ENCODE measurements at places on chromosomes 3 and 15. TPM values are rescaled to one million over a fixed set of nuclear protein-coding genes. Genes with fewer than 3 reads are reported as not detected.

GRCh38 chr15:68054628-68055223 lies 611 bp downstream of the PIAS1 start:
- peak; percentile 84 for DNase-seq

ACKR2 gene
- total RNA-seq: 10.4 TPM

- peak; percentile 59 for DNase-seq
These were observed 63.4 kb upstream of the C15orf39 start for GRCh38 chr15:75138016-75138999.

CTSH gene
- total RNA-seq: 19.3 TPM

- peak; percentile 50 for DNase-seq
These were observed 27.4 kb upstream of the FURIN start for GRCh38 chr15:90840954-90841353.

DNA sequence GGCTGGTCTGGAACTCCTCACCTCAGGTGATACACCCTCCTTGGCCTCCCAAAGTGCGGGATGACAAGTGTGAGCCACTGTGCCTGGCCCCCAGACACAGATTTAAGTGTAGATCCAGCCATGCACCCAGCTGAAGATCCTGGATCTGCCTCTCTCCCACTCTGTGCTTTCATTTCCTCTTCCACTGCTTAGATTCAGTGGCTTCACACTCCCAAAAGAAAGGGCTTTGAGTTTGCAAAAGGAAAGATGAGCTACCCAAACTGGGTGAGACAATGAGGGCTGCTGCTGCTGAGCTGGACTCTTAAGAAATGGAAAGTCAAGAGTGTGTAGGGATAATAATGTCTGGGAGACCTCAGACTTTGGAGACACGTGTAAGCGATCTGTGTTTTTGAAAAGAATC lies 45.5 kb downstream of the ISG20 start:
- DNase-seq: no peak

GABRG3 gene
- 1.7 TPM for total RNA-seq

DNA sequence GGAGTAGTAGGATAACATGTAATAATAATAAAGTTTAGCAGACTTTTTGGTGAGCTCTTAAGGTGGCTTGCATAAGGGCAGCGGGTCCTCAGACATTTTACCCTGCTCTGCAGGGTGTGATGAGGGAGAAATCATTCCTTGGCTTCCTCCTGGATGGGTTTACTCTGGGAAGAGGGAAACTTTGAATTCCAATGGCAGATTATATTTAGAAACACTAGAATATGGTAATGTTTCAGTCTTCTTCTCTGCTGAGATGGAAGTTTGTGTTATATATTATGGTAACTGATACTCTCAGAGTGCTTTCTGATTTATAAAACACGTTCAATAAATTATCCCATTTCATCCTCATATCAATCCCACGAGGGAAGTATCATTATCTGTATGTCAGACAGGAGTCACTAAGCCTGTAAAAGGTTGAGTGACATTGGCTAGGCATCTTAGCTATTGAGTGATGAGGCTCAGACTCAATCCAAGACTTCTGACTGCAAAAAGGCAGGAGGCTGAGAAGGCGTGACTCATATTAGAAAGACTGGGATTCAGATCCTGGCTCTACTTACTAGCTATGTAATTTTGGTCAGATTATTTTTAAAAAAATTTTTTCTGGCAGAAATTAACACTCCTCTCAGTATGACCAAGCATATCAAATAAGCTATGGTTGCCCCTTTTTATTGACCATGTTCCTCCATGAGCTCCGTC lies 19.3 kb downstream of the PDIA5 start:
- no peak for DNase-seq

Measured in umbilical cord (tissue), 2 donors.